Activated T-helper 9 cell treated with anti-CD3 and anti-CD28 coated beads, Interleukin-2, amount 50 U/mL, for 16 hours (primary cell): ENCODE measurements at places on chromosomes 7 and 10.

GRCh38 chr7:26199301-26200037 is 1.1 kb downstream of the HNRNPA2B1 start:
- DNase-seq: peak; percentile 57

DNA sequence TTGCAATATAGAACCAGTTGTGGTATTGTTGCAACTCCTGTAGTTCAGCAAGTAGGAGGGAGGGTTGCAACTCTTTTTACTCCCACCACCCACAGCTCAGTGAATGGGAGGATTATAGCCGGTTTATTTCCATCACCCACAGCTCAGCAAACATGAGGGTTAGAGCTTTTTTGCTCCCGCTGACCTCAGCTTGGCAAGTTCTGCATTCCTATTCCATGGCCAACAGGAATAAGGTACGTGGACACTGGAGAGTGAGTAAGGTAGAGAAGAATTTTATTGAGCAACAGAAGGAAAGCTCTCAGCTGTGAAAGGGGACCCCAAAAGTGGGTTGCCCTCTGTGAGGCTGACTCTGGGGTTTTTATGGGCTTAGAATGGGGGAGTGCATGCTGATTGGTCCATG is 167.1 kb upstream of the SMIM30 start:
- no peak for DNase-seq

- DNase-seq: no peak
Measured at GRCh38 chr7:96430356-96430755, 108.5 kb upstream of the SLC25A13 start.

GRCh38 chr10:591646-592045 is 97.8 kb downstream of the DIP2C start:
- no peak for DNase-seq

DNA sequence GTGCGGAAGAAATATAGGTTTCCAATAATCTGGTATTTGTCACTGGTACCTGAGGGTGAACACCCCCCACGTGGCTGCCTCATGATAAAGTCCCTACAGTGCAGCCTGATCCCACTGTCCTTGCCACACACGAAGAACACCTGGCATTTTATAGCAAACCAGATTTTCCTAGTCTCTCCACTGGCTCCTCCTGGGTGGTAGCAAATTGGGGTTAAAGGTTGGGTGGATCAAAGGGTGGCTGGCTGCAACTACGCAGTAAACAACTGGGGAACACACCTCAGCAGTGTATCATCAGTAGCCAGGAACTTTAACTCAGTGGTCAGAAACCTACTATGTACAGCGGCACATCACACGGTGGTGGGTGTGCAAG is 10.3 kb downstream of the SEPHS1 start:
- no peak for DNase-seq

- peak; percentile 46 for DNase-seq
Measured at GRCh38 chr10:24465891-24466818, 257.2 kb downstream of the KIAA1217 start.

- peak; percentile 54 for DNase-seq
Measured at GRCh38 chr10:61882621-61883370, 18.7 kb upstream of the ARID5B start.

GRCh38 chr10:18214691-18215563 is 74.7 kb downstream of the CACNB2 start:
- no peak for DNase-seq

GRCh38 chr7:74023092-74023536 is 4.9 kb upstream of the ELN start:
- DNase-seq: no peak

GRCh38 chr7:43756368-43757072 is 2.0 kb upstream of the BLVRA start:
- no peak for DNase-seq

- no peak for DNase-seq
Measured at GRCh38 chr7:144821067-144821466, 14.8 kb downstream of the TPK1 start.

- DNase-seq: peak; percentile 68
Measured at GRCh38 chr7:26078437-26079336, 73.3 kb upstream of the NFE2L3 start.

GRCh38 chr10:70601746-70602145 is 795 bp downstream of the PRF1 start:
- no peak for DNase-seq

DNA sequence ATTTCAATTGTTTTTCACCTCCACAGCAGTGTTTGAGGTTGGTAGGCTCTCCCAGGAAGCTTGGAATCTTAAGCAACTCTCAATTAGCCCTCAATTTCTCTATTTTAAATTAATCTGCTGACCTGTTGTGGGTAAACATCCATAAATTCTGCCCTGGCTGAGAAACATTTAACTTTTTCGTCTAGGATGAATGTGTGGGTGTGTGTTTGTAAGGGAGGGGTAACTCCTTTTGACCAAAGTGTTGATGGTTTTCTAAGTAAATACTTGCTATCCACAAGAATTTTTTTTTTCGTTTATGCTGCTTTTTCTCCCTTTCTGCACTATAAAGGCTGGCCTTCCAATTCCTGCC is 973 bp downstream of the PPP3CB start:
- DNase-seq: no peak

DNA sequence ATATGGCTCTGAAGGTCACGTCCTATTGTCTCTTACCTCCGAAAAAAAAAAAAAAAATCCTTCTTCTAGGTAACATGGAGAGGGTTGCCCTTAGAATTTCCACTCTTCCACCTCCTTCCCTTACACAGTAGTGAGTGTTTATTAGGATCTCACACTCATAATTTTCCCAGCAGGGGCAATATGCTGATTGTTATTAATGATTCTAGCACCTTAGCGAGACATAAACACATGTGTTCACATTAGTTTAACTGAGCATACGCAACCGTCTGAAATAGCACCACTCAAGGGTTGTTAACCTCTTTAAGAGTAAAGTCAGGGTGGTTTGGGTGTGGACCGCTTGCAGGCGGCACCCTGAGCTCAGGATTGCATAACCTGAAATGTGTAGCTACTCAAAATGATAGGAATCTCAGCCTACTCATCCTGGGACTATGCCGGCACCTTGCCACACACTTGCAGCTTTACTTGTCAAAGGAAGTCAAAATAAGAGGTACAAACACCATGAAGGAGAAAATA is 52.2 kb downstream of the CPEB3 start:
- no peak for DNase-seq

DNA sequence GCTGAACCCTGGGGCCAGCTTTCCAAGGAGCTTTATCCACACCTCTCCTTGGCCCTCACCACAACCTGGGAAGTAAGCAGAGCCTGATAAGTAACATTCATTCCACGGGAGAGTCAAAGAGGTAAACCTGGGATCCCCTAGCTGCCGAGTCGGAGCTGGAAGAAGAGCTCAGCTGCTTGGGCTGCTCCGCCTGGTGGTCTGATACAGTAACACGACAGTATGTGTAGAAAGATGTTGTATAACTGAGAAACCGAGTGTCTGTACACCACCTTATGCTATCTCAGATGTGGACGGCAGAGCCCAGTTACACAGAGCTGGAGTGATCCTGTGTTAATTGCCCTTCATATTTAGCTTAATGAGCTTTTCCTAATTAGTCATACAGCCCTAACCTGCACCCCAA is 151.3 kb upstream of the KMT2E start:
- no peak for DNase-seq

DNA sequence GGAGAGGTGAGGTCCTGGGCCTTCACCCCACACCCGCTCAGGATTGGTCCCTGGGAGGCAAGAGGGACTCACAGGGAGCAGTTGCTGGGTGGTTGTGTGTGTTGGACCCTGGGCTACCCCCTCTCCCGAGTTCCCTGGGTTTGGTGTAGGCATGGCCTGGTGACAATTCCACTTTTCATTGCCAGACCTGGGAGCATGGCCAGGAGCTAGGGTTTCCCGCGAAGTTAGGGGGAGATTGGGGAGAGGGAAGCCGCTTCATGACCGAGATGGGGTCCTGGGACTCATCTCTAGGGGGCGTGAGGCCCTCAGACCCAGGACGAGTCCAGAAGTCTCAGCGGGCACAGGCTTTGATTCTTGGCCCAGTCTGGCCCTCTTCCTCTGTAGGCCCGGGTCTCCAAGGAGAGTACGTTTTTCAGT is 606 bp downstream of the PALD1 start:
- DNase-seq: no peak

GRCh38 chr10:378930-379704 is 243.9 kb downstream of the ZMYND11 start:
- no peak for DNase-seq

GRCh38 chr10:128660726-128661125 is 534.5 kb upstream of the MKI67 start:
- DNase-seq: no peak

DNA sequence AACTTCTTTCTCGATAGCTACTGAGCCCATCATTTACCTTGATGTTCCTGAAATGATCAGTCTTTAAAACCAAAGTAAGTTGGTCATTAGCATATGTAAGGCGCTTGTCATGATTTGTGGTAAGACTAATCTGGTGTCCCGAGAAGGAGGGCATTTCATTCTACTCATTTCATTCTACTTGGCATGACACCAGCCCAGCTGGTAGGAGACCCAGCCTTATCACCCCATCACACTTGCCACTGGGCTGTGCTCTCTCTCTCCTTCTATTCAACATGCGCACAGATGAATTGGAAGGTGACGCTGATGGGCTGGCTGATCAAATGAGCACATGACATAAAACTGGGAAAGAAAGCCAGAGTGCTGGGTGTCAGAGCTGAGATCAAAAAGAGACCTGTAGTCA is 65.7 kb downstream of the CRTAC1 start:
- DNase-seq: no peak

DNA sequence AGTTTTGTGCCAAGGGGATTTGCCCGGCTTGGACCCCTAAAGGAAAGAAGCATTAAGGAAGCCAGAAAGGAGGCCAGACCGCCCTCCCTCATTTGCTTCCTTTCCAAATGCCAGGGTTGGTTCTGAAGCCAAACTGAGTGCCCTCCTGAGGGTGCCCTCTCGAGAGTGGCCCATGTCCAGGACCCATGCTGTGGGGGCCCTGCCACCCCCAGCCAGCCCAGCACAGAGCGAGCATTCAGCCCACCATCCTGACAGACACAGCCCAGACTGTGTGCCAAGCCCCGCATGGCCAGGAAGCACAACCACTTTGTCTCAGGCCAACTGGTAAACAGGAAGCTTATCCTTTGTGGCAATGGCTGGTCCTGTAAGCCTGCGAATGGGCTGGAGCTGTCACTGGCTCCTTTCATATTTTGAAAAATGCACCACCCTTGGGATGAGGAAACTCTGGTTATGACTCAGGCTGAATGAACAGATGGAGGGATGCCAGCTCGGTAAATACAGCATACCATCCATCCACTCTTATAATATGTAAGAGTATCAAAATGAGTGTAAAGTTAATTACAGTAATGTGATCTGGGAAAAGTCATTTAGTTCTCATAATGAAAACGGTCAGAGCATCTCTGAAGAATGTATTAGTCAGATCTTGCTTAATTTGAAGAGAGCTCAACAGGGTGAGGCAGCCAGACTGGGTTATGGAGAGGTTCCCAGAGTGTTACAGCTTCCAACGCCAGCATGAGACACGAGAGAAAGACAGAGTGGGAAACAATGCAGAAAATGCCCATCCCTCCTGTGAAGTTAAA is 65.0 kb downstream of the STK17A start:
- peak; percentile 24 for DNase-seq

DNA sequence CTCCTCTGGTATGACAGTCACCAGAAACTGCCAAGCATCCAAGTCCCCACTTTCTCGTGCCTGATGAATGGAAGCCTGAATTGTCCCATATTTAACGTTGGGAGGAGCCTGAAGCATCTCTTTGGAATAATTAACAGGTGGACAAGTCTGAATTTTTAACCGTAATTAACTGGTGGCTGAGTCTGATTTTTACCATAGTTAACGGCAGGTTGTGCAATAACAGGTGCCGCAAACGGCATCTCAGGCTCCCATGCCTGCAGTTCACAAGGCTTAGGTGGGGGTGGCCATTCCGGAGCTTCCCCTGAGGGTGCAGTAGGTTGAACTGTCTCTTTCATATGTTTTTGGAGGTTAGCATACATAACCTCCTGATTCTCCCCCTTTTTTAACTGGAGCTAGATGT is 2.0 kb upstream of the GIMAP4 start:
- DNase-seq: no peak

- no peak for DNase-seq
Measured at GRCh38 chr7:6022707-6023106, 8.5 kb upstream of the ANKRD61 start.

- no peak for DNase-seq
Measured at GRCh38 chr10:89651205-89651915, 6.3 kb upstream of the PANK1 start.

- no peak for DNase-seq
Measured at GRCh38 chr10:103458720-103459119, at the start of gene CALHM1. CALHM1 (minus strand) TSS chr10:103458900; CDS start chr10:103458751, 149 bp downstream.

DNA sequence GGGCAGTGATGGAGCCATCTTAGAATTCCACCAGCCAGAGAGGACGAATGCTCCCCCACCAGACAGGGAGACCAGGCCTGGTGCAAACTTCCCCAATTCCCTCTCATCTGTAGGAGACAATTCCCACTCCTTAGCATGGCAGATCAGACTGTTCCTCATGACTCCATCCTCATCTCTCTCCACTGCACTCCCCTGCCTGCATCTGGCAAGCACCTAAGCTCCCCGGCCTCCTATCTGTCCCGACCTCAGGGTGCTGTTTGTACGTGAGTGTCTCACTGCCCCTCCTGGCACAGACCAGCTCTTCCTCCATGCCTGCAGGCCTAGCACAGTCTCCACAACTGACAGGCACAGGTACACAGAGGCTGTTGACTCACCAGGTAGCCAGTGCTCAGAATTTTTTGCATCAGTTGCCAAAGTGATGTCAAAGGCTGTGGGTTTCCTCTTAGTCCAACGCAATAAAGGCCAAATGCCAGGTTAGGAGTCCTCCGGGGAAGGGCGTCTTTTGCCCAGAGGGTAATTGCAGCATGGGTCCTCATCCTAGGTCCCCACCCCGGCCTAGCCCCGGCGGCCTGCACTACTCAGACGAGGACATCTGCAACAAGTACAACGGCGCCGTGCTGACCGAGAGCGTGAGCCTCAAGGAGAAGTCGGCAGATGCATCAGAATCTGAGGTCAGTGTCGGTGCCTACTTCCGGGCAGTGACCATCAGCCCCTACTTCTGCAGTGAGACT is 436.8 kb upstream of the FOXK1 start:
- no peak for DNase-seq

DNA sequence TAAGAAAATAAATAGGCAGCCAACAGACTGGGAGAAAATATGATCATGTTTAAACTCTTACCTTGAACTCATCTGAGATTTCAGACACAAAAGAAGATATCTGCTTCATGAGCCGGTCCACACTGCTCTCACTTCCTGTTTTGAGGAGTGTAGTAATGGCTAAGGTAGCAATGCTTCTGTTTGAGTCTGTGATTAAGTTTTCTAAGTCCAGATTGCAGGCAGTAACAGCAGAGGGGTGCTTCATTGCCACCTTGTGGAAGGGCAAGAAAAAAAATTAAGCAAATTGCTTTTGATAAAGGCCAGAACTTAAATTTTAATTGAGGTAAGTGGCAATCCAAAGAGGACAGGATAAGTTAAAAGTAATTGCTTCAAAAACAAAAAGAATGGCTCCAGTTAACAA is 69.1 kb downstream of the MEST start:
- no peak for DNase-seq

- no peak for DNase-seq
Measured at GRCh38 chr7:27941522-27941921, 201.6 kb downstream of the TAX1BP1 start.

DNA sequence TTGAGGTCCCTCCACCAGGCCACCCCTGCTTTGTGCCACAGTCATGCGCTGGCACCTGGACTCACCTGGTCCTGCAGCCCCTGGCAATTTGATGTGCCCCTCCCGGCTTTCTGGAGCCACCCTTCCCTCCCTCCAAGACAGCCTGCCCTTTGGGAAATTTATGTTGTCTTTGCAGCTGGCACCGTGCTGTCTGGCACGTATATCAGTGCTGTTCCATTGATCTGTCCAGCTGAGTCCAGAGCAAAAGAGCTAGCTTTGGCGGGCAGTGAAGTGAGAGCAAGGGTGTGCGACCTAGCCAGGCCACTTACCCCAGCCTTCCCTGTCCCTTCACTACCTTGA is 5.7 kb downstream of the RARRES2 start:
- DNase-seq: no peak
